NCI-H510A (cell line): ENCODE measurements at places on chromosomes 7 and 10.
A peak's percentile ranks its signal among the peaks of the same experiment; 100 is the strongest.

GRCh38 chr10:110395350-110396283 lies 90.9 kb upstream of the SMNDC1 start:
- DNase-seq, result no peak

GRCh38 chr7:75662579-75663301 lies 76.0 kb downstream of the HIP1 start:
- DNase-seq, result no peak

GRCh38 chr7:47511699-47512370 lies 70.1 kb downstream of the TNS3 start:
- no peak for DNase-seq

- DNase-seq, result no peak
Measured at GRCh38 chr7:44289341-44290251, 35.8 kb downstream of the CAMK2B start.

DNA sequence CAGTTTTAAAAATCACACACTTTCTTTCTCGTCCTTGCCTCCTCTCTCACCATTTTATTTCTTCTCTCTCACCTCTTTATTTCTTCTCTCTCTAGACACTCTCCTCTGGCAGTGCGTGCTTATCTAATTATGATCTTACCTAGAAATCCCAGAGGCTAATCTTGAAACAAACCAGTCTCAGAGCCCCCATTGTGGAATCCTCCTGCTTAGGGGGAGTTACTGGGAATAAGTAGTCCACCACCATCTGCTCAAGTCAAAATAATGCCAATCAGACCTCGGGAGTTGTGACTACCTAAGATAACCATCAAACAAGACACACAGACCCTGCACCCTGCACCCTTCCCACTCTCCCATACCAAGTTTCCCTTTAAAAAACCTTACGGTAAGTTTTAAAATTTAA lies 256.9 kb downstream of the POM121L12 start:
- no peak for DNase-seq

DNA sequence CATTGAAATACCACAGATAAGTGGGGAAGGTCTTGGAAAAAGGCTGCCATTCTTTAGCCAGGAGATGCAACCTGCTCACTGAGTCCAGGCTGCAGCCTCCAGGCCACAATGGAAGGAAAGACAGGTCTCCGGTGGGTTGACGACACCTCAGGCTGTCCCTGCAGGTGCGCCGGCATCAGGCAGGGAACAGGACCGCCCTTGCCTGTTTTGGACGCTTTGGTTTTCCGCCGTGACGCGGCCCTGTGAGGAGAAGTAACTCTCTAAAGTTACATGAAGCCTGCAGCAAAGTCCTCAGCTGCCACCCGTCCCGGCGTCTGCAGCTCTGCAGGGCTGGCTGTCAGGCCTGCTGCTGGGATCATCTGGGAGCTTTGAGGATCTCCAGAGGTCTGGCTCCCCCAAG lies 147.0 kb downstream of the WDR37 start:
- no peak for DNase-seq

DNA sequence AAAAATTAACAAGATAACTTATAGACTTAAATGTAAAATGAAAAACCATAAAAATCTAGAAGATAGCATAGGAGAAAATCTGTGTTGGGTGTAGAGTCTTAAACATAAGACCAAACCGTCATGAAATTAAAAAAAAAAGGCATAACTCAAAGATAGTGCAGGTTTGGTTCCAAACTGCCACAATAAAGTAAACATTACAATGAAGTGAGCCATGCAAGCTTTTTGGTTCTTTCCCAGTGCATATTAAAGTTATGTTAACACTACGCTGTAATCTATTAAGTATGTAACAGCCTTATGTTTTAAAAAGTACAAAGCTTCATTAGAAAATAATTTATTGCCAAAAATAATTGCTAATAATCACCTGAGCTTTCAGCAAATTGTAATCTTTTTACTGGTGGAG lies 1366.5 kb upstream of the LRRTM3 start:
- DNase-seq, result no peak

DNA sequence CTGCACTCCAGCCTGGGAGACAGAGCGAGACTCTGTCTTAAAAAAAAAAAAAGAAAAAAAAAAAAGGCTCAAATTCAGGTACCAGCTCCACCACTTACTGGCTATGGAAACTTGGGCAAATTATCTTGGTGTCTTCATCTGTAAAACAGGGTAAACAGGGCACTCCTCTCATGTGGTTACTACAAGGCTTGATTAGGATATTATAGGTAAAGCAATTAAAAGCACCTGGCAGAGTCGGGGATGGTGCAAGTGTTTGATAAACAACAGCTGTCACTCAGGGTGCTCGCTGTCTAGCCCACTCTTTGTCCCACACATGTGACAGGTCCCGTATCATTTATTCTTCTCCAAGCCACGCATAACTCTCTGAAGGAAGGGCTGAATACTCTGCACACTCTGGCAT lies 96.9 kb downstream of the SORBS1 start:
- DNase-seq, result peak; percentile 41
